ENCODE measurements at places on chromosomes 7 and 10.

DNA sequence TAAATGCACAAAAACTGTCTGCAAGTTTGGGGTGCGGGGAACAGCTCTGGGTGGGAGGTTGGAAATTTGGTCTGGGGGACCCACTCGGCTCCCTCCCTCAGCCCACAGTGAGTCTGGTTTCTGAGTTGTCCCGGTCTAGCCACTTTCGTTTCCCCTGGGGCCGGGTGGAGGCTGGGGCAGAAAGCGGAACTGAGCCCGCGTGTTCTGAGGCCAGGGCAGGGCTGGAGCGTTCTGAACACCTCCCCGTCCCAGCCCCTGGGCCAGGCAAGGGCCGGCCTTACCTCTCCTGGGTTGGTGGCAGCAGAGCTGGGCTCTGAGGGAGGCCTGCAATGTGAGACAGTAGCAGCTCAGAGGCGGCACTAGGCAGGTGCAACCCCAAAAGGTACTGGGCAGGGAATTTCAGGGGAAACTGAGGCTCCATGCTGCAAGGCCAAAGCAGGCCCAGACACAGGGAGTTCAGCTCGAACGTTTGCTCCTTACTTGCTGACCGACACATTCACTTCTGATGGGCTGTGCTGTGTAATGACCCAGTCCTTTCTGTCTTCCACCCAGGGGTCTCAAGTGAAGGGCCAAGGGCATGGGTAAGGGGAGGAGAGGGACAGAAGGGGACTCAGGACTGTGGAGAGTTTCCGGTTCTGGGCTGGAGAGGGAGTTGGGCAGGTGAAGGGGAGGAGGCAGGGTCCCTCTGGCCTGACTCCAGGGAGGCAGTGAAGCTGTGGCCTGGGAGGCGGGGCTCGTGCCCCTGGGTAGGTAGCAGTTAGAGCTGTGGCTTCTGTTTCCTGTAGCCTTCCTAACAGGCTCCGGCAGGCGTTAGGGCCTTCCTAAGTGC is 3.0 kb downstream of the IRF5 start:
- DNase-seq: no peak

DNA sequence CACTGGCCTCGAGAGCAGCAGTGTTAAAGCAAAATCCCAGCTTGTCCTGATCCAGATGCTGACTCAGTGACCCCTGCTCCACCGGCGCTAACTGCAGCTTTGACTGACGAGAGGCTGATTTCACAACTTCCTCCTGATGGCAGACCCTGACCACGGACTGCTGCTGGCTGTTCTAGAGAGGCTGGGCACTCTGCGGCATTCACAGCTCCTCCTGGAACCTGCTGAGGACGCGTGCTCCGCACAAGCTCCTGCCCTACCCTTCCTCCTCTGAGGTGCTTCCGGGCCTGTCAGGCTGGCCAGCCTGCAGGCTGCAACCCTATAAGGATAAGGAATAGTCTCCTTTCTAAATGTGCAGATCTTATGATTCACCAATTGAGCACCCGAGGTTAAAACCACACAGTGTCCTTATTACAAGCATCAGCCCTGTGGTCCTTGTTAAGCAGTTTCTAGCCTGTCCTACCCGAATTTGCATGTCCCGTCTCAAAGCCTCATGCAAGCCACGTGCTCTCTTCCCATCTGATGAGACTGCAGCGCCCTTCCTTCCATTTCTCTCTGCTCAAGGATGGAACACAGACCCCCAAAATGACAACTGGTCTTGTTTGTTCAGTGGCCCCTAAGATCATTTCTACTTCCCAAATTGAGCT is 35.5 kb upstream of the NCAPG2 start:
- no peak for DNase-seq

- DNase-seq: no peak
Measured at GRCh38 chr10:111207500-111207899, 130.7 kb downstream of the ADRA2A start.

GRCh38 chr7:123120286-123120685 is 79.5 kb downstream of the SLC13A1 start:
- no peak for DNase-seq

DNA sequence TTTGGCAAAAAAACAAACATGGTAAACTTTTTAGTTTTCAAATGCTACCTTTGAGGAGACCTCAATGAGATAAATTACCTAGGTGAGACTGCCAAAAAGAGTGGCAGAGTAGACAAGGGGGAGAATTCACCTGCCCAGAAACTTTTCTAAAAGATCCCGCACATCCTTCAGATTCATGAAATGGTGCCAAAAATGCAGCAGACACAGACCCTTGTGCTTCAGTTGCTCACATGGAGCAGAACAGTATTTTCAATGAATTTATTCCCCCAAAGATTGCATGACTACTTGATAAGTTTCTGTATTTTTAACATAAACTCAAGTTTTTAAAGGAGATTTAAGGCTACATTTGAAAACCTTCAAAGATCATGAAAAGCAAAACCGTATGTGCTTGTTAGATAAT is 270.0 kb downstream of the TRIL start:
- no peak for DNase-seq

- DNase-seq: no peak
Measured at GRCh38 chr10:88342733-88343310, 240.3 kb downstream of the RNLS start.

DNA sequence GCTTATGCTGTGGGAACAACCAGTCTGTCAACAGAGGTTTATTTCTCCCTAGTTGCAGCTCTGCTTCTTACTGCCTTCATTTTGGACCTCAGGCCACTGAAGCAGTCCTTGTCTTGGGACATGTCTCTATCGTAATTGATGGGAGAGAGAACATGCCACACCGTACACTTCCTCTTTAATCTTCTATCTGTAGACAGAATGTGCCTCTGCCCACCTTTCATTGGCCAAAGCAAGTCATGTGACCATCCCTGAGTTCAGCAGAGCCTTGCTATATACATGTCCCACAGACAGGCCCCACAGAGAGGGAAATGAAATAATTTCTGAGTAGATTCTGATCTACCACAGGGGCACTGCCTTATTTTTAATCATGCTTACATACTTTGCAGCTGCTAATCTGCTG is 98.0 kb downstream of the KCND2 start:
- DNase-seq: no peak

- no peak for DNase-seq
Measured at GRCh38 chr7:92043637-92044036, 90.6 kb downstream of the CYP51A1 start.

GRCh38 chr10:51030480-51030879 is 43.8 kb upstream of the PRKG1 start:
- no peak for DNase-seq

- no peak for DNase-seq
Measured at GRCh38 chr10:84534168-84534567, 205.8 kb downstream of the CCSER2 start.

DNA sequence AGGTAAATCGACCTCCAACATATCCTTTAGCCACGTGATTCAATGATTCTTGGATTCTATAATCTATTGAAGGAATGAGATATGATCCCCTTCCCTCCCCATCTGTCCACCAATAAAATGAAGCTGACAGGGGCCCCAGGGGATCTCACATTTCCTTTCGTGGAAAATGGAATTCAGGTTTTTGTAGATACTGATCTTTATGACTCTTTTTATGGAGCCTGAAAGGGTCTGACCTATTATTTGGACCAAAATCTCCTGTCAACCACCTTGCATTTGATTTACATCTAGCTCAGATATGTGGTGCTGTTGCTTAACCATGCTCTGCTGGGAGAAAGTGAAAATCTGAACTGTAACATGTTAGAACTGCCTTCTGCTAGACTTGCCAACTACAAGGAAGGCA is 234.0 kb upstream of the CXCL12 start:
- no peak for DNase-seq

- DNase-seq: no peak
Measured at GRCh38 chr7:11630355-11630754, 201.6 kb downstream of the THSD7A start.
